Chondrocyte (in vitro differentiated cells): ENCODE measurements at places on chromosomes 4 and X. TPM values are rescaled to one million over a fixed set of nuclear protein-coding genes. Genes with fewer than 3 reads are reported as not detected.

The GABRG1 gene
- total RNA-seq = not detected in 3 replicates

The NALF2 gene
- not detected in 3 replicates for total RNA-seq

The HDAC6 gene
- 87.3 to 117 TPM (median 94.8 TPM) in 3 replicates for total RNA-seq

The AFF2 gene
- total RNA-seq = 11.8 to 22.4 TPM (median 21.6 TPM) in 3 replicates

The PITX2 gene
- total RNA-seq = 0.64 to 1.0 TPM in 2 of 3 replicates, not detected in the other

The FAM184B gene
- 0.02 TPM in 1 of 3 replicates, not detected in the others for total RNA-seq

The XAGE1A gene
- total RNA-seq = not detected in 3 replicates

The ASB12 gene
- total RNA-seq = 0.27 to 0.44 TPM in 2 of 3 replicates, not detected in the other

The SCML2 gene
- 2.8 to 3.3 TPM (median 3.0 TPM) in 3 replicates for total RNA-seq

The P2RY10 gene
- not detected in 3 replicates for total RNA-seq

The DCUN1D4 gene
- total RNA-seq = 51.8 to 74.9 TPM (median 69.3 TPM) in 3 replicates

The FGF5 gene
- 1.3 to 5.8 TPM (median 4.5 TPM) in 3 replicates for total RNA-seq

The PNMA3 gene
- total RNA-seq = 0.12 to 0.67 TPM (median 0.67 TPM) in 3 replicates

The CYP4V2 gene
- 13.3 to 13.4 TPM (median 13.4 TPM) in 3 replicates for total RNA-seq

The PSAPL1 gene
- not detected in 3 replicates for total RNA-seq

The BMX gene
- total RNA-seq = not detected in 3 replicates

The H2BW2 gene
- 0.59 TPM in 1 of 3 replicates, not detected in the others for total RNA-seq

The APLN gene
- 0.19 to 1.3 TPM (median 1.1 TPM) in 3 replicates for total RNA-seq

The SLC49A3 gene
- total RNA-seq = 0.85 to 1.3 TPM (median 0.89 TPM) in 3 replicates

The ARHGAP6 gene
- 0.48 to 1.7 TPM (median 1.5 TPM) in 3 replicates for total RNA-seq

The TBC1D1 gene
- total RNA-seq = 79.8 to 92.7 TPM (median 86.1 TPM) in 3 replicates

The CFP gene
- 0.60 to 0.87 TPM (median 0.77 TPM) in 3 replicates for total RNA-seq

The NKX1-1 gene
- total RNA-seq = not detected in 3 replicates

The SLC4A4 gene
- total RNA-seq = 12.8 to 21.9 TPM (median 14.8 TPM) in 3 replicates

The MAPK10 gene
- 14.1 to 75.6 TPM (median 14.4 TPM) in 3 replicates for total RNA-seq

The VSIG4 gene
- total RNA-seq = not detected in 3 replicates

The ARHGAP36 gene
- total RNA-seq = not detected in 3 replicates

The ABLIM2 gene
- total RNA-seq = 0.47 to 0.70 TPM (median 0.64 TPM) in 3 replicates

The RADX gene
- total RNA-seq = 0.17 to 0.31 TPM in 2 of 3 replicates, not detected in the other

The ARL13A gene
- not detected in 3 replicates for total RNA-seq

The MAGEA11 gene
- total RNA-seq = not detected in 3 replicates
